ENCODE measurements at places on chromosomes 5 and 9.

- DNase-seq: no peak
These were observed 76.6 kb downstream of the RORB start for GRCh38 chr9:74573640-74574191.

DNA sequence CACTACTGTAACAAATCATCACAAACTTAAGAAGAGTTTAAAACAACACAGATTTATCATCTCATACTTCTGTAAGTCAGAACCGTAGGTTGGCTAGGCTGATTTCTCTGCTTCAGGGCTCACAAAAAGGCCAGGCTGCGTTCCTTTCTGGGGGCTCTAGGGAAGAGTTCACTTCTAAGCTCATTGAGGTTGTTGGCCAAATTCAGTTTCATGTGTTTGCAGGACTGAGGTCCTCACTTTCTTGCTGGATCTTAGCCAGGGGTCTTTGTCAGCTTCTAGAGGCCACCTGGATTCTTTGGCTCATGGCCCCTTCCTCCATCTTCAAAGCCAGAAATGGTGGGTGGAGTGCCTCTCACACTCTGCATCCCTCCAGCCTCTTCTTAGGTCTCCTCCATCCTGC lies 76.0 kb downstream of the ACTBL2 start:
- DNase-seq: no peak

- DNase-seq: no peak
These were observed 1.3 kb upstream of the TMEM250 start for GRCh38 chr9:136119883-136120393.

DNA sequence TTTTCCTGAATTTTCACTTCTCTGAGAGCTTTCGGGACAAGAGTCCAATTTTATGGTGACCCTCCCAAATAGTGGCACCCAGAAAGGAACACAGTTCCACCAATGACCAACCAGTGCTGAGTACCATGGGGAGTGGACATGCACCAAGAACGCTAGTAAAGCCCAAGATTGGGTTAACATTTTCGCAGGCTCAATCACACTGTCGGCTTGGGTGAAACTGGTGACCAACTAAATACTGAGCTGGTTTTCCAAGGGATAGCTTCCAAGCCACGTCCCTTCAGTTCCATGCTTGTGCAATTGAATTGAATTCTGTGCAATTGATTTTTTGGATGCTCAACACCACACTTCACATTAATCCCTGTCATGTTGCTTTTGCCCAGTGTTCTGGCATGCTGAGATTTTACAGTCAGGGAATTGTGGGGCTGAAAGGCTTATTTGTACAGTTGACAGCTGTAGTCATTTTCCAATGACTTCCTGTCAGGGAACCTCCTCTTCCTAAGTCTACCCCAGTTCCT lies 37.6 kb upstream of the TRMT10B start:
- no peak for DNase-seq

DNA sequence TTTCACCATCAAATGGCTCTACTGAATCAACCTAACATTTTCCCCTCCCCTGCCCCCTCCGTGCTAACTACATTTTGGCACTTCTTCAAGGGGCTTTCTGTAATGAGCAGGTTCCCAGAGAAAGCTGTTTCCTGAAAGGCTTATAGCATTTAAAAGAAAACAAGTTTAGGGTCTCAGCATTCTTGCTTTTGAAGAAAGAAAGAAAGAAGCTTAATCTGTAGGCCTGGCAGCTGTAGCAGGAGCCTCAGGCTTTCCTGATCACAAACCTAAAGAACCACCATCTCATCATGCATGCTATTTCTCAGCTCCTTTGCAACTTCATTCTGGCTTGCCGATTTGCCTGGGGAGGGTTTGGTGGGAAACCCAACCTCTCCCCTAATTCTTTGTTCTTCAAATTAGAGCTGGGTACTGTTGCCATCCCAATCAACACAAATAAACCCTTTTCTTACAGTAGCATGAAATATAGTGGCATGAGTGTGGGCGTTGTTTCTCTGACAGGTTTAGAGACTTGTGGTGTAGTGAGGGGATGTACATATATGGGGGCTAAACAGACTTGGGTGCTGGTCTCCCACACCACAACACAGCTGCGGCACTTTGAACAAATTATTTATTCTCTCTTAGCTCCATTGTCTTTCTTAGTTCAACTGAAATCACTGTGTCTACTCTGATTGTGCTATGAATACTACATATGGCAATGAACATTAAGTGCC lies 160.5 kb upstream of the TNC start:
- DNase-seq: no peak

- no peak for DNase-seq
These were observed 142.7 kb downstream of the MLLT3 start for GRCh38 chr9:20479419-20480155.

- no peak for DNase-seq
These were observed 65.5 kb downstream of the HSPA4 start for GRCh38 chr5:133117166-133117911.

DNA sequence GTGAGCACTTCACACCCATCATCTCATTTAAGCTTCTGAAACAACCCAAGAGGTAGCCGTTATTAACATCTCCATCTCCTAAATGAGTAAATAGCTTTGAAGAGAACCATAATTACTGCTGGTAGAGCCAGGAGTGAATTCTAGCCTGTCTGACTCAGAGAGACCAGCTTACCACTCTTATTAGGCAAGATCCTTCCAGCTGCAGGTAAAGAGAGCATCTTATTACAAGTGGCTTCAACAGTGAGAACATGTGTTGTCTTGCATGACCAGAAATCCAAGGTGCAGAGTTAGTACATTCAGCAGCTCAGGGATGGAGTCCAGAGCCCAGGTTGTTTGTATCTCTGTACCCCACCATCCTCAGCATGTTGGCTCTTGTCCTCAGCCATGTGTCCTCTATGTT lies 10.9 kb upstream of the AFAP1L1 start:
- no peak for DNase-seq

DNA sequence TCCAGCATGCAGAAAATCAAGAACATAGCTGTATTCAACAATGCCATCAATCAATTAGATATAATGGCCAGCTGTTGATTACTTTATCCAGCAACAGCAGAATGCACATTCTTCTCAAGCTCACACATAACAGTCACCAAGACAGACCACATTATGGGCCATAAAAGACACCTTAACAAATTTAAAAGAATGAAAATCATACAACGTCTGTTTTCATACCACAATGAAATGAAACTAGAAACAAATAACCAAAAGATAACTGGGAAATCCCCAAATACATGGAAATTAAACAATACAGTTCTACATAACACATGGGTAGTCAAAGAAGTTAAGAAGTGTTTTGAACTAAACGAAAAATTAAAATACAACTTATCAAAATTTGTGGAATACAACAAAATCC lies 130.9 kb upstream of the GNA14 start:
- no peak for DNase-seq

- DNase-seq: no peak
These were observed 28.4 kb upstream of the BOD1 start for GRCh38 chr5:173644673-173645436.

GRCh38 chr5:139665626-139666025 lies 17.5 kb downstream of the CXXC5 start:
- DNase-seq: no peak

DNA sequence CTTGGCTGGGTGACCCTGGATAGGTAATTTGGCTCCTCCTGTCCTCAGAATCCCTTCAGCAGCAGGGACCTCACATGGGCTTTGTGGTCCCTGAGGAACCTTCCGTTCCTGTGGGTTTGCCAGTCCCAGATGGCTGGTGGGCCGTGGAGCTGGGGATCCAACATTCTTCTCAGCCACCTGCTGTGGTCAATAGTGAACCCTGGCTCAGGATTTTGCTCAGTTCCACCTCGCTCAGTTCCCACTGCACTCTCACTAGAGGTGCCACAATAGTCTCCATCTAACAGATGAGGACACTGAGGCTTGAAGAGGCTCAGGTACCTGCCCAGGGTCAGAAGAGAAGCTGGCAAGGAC lies 17.1 kb upstream of the SPOUT1 start:
- no peak for DNase-seq

DNA sequence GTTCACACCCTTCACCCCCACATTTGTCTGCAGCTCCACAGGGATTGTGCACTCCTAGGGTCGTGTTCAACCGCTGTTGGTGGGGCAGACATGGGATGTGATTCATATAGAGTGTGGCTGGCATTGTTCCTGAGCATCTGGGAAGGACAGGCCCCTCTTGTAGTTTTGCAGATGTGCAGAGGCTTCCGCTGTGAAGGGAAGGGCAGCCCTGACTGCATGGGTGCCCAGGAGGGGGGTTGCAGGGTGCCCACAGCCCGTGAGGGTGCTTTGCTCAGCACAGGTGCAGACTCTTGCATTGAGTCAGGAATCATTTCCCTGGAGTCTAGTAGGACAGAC lies 30.2 kb upstream of the PITX1 start:
- DNase-seq: no peak
